ENCODE measurements at places on chromosomes 13 and 19.

DNA sequence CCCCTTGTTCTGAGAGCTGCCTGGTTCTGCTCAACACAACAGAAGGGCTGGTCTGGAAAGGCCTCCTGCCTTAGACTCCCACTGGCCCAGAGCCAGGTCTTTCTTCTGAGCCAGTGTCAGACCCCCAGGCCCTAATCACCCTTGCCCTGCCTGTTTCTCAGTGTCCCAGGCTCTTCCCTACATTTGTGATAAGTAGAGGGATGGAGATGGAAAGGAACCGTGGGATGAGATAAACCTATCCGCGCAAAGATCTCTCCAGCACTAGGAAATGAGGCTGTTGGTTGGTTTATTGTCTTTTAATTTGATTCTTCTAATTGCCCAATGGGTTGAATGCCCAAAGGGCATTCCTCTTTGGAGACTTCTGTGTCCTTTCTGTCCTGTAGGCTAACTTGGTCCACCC, 470.0 kb downstream of the TSHZ3 start:
- no peak for DNase-seq

- DNase-seq: no peak
These were observed 14.5 kb downstream of the SHISA2 start for GRCh38 chr13:26037302-26037701.

GRCh38 chr19:10773969-10774368, 56.1 kb downstream of the DNM2 start:
- no peak for DNase-seq

DNA sequence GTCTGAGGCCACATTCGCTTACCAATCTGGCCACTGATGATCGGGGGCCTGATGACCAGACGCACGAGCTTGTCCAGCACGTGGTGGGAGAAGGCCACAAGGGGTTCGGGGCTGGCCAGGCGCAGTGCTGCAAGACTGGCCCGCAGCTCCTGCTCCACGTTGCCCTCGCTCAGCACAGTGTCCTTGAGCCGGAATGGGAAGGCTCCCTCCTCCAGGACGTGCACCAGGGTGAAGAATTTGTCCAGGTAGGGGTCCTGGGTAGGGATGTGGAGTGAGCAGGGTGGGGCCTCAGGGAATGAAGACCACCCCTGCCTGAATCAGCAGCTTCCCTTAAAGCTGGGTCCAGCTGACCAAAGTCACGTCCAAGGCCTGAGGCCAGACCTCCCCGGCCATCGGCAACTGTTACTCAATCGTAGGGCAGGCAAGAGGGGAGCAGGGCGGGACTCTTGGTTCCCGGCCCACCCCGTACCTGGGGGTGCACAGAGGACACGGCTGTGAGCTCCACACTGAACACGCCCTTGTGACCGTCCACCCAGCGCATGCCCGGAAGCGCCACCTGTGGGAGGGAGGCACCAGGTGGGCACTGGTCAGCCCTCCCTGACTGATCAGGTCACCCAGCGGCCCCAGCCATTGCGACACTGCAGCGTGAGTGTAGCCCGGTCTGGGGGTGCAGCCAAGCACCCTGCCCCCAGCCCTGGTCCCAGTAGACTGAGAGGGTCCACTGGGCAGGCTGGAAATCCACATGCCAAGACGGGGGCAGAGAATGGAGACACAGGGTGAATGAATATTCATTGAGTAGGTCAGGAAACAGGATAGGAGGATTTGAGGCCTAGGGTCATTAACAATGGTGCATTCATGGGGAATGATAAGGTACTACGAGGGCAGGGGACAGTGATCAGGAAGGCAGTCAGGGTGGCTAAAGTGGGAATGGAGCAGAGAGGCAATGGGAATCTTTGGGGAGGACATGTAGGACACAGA, 2.8 kb upstream of the ANGPTL8 start:
- DNase-seq: no peak

DNA sequence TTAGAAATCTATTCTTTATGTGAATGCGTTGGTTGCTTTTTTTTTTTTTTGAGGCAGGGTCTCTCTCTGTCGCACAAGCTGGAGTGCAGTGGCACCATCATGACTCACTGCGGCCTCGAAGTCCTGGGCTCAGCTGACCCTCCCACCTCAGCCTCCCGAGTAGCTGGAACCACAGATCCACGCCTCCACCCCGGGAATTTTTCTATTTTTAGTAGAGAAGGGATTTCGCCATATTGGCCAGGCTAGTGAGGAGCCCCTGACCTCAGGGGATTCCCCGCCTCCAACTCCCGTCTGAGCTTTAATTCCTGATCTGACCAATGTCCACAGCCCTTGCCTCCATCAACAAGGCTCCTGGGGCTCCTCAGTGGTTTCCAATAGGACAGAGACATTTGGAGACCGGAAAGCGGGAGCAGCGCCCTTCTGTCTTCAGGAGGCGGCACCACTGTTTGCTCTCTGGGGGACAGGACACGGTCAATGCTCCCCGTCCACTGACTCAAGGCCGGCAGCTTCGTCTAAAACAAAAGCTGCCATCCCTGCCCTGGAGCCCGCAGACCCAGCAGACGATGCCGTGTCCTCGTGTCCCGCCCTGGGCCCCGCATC, 503 bp downstream of the TUBA3C start:
- DNase-seq: no peak

DNA sequence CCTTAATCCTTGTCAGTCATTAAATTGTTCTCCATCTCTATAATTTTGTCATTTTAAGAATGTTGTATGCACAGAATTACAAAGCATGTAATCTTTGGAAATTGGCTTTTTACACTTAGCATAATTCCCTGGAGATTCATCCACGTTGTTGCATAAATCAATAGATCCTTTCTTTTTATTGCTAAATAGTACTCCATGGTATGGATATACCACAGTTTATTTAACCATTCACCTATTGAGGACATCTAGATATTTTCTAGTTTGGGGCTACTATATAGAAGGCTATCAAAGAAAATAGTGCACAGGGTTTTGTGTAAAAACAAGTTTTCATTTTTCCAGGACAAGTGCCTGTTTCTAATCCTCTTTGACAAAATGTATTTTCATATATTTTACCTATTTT, 523.6 kb upstream of the KLF12 start:
- no peak for DNase-seq

GRCh38 chr13:77767413-77767812, 69.9 kb downstream of the SLAIN1 start:
- no peak for DNase-seq

GRCh38 chr19:52258426-52258825, 11.0 kb upstream of the ZNF766 start:
- no peak for DNase-seq
